ENCODE measurements at places on chromosomes 16 and 17.

- DNase-seq, result peak; percentile 94
These were observed 7.7 kb upstream of the PPL start for GRCh38 chr16:4944333-4945281.

- no peak for DNase-seq
These were observed 22.6 kb downstream of the CNTNAP1 start for GRCh38 chr17:42704837-42705494.

DNA sequence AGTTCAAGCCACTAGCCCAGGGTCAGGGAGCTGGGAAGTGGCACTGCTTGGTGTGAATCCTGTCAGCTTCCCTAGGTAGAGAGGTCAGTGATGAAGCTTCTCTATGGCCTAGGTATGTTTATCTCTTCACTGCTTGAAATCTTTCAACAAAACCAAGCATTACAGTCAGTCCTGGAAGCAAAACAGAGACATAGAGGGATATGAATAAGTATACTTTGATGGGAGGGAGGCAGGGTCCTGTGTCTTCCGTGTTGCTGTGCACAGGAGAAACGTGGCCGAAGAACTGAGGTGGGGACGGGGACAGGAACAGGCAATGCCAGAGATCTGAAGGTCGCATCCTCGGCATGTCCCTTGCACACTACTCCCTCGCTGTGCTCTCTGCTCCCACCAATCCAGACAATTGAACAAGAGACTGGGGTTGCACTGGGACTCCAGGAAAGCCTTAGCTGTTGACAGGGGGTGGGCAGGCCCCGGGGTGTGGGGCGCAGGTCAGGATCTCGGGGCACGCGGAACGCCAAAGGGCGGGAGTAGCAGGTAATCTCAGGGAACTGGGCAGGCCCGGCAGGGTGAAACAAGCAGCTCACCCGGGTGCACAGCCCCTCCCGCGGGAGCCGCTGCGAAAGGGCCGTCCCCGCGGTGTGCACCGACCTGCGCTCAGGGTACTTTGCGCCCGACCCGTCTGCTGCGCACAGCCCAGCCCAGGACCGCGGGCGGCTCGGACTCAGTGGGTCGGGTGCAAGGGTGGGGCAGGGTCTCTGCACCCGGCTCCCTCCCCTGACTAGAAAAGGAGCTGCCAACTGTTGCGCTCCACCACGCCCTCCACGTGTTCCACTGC, at the start of gene MT1H:
Gene MT1H (plus strand): TSS at position 810 of the 835 bp plus-strand sequence. CDS start 71 bp downstream, outside the sequence.
- DNase-seq, result peak; percentile 80

GRCh38 chr16:62829607-62830006, 793.4 kb upstream of the CDH8 start:
- peak; percentile 15 for DNase-seq

DNA sequence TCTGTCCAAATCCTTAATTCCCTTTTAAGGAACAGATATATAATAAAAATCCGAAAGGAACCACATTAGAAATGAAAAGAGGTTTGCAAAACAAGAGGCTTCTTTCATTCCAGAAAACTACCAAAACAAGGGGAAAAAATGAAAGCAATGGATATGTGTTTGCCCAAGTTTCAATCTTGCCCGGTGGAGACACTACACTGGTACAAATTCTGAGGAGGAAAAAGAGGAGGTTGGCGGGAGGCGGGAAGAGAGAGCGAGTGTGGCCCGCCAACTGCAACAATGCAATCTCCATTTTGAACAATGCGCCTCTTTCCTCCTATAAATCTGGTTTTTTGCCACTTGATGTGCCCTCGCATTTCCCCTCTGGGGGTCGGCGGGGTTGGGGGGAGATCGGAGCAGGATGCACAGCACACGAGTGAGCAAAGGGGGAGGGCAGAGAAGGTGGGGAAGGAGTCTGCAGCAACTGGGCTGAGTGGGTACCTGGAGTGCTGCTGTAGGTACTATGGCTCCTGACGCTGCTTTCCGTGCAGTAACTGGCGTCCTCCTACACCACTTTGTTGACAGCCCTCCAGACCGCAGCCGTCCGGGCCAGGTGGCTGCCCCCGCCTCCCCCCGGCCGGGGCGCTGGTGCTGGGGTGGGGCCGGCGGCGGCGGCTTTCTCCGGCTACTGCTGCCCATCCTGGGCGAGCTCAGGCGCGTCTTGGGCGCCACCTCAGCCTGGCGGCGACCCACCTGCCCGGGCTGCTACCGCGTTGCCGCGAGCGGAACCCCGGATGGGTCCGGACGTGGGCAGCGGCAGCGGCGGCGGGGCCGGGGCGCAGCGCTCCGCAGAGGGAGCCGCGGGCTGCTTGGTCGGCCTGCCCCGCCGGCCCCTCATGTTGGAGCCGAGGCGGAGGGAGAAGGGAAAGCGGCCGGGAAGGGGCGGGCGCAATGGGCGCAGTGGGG, 93.8 kb upstream of the PLEKHM1 start:
- DNase-seq, result peak; percentile 81

DNA sequence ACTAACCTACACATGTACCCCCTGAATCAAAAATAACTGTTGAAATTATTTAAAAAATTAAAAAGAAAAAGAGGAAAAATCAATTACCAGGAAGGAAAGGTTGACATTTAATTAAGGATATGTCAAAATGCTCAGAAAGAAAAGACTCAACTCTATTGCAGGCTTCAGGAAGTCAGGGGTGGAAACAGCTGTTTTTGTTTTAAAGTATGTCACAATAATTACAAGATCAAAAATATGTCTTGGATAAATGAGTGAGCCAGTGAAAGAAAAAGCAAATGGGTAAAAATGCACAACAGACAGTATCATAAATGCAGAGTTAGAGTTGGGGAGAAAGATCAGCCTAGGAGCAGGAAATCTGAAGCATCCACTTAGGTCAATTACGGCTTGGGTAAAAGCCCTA, 146.0 kb downstream of the CDH11 start:
- DNase-seq, result no peak

- DNase-seq, result no peak
These were observed 29.1 kb downstream of the DUSP14 start for GRCh38 chr17:37518826-37519225.

- no peak for DNase-seq
These were observed 133.4 kb downstream of the TANC2 start for GRCh38 chr17:63099425-63099824.

- peak; percentile 39 for DNase-seq
These were observed 12.7 kb downstream of the SLC5A11 start for GRCh38 chr16:24858219-24859041.

GRCh38 chr17:78125976-78126894, 2.3 kb downstream of the TMC6 start:
- DNase-seq, result no peak

DNA sequence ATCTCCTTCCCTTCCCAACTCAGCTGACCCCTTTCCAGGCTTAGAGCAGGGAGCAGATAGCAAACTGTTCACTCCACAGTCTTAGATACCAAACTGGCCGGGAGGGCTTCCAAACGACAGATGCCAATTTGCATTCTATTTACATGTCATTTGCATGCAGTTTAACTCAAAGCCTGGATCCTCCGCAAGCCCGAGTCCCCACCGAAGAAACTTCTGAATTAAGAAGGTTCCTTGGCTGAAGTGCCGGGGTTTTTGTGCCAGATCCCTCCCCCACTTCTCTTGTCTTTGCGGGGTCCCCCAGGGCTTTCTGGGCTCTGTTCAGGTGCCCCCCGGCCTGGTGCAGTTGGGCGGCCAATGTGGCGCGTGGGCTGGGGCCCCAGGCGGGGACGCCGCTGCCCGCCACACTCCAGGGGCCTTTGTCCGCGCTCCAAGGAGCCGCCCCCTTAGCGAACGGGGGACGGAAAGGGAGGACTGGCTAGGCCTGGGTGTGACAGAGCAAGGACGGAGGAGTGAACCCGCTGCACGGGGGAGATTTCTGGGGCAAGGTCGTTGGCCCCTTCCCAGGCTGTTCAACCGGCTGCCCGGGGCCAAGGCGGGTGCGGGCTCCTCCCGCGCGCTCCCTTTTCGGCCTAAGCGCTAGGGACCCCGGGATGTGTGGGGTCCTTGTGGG, 1.2 kb downstream of the GPRC5B start:
- DNase-seq, result peak; percentile 48

DNA sequence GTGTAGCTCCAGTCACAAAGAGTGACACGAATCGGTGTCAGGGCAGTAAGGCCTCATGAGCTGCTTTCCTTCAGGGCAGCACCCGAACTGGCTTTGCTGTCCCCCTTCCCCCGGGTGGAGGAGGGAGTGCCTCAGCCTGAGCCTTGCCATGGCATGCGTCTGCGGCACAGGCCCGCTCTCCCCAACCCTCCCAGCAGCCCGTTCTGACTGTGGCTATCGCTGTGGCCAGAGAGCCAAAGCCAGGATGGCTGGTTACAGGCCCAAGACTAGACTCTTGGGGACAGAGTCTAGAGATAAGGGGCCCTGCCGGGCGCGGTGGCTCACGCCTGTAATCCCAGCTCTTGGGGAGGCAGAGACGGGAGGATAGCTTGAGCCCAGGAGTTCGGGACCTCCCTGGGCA, 25.9 kb downstream of the CLUH start:
- no peak for DNase-seq

- peak; percentile 39 for DNase-seq
These were observed 21.2 kb downstream of the SAP30BP start for GRCh38 chr17:75688209-75688825.

DNA sequence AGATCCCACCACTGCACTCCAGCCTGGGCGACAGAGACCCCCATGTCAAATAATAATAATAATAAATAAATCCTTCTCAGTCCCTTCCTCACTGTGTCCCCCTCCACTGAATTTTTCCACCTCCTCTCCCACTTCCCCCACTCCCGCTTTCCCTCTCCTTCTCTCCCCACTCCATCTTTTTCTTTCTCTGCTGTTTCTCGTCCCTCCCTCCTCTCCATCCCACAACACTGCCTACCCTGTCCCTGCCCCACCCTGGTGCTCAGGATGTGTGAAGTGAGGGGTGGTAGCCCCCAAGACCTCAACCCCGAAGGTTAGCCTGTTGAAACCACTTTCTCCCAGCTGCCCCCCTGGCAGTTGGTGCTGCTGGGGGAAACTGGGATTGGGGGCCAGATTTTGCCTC, 34.4 kb upstream of the STH start:
- DNase-seq, result no peak

DNA sequence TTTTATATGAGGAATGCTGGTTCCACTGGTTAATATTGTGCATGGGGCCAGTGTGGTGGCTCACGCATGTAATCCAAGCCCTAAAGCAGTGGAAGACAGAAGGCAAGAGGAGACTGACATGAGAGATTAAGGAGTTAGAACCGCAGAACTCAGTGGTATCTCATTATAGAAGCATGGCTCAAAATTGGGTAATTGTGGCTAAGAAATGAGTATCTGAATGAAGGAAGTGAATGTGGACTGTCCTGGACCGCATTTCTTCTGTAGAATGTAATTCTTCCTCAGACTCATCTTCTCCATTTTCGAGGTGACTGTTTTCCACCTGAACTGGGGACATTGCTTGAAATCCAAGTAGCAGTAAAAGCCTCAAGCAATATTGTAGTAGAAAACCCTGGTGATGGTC, 42.6 kb upstream of the CDR2 start:
- no peak for DNase-seq

DNA sequence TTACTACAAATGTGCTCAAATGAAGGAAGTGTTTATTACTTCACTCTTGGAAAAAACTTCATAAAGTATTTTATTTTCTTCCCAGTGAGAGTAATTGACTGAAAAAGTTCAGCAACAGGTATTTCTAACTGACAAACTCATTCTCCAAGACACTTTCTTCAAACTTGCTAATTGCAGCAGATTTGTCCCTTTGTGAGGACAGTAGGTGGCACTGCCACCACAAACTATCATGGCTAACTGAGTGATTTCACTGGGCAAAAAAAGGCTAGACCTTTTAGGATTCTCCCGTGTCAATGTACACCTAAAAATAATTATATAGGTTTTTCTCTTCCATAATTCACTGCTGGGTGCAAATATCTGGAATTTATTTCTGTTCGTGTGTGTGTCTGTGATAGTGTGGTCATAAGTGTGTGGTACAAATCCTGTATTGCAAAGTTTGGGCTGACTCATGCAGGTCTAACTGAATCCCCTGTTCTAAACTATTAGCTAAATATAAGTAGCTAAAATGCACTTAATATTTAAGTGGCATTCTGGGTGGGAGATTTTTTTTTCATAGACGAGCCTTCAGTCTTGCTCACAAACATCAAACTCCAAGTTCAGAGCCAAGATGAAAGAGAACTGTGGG, 3.9 kb downstream of the HS3ST3A1 start:
- DNase-seq, result peak; percentile 77

- no peak for DNase-seq
These were observed 70.2 kb upstream of the ZNF750 start for GRCh38 chr17:82910041-82910481.

GRCh38 chr16:27127308-27127707, 60.6 kb downstream of the C16orf82 start:
- no peak for DNase-seq

DNA sequence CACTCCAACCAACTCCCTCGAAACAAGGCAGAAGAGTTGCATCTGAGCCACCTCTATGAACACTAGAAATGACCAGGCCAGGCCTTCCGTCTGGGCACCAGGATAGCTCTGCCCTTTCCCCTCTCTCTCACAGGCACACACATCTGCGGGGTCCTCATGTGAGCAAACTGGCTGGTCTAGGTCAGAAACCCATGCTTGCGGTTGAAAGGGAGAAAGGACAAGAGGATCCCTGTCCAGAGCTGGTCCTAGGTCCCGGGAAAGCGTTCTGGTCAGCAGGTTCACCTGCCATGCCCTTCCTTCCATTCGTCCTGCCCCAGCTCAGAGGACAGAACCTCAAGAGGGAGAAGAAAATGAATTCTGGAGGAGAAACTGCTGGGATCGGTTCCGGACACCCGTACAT, 2.7 kb downstream of the MNT start:
- no peak for DNase-seq

DNA sequence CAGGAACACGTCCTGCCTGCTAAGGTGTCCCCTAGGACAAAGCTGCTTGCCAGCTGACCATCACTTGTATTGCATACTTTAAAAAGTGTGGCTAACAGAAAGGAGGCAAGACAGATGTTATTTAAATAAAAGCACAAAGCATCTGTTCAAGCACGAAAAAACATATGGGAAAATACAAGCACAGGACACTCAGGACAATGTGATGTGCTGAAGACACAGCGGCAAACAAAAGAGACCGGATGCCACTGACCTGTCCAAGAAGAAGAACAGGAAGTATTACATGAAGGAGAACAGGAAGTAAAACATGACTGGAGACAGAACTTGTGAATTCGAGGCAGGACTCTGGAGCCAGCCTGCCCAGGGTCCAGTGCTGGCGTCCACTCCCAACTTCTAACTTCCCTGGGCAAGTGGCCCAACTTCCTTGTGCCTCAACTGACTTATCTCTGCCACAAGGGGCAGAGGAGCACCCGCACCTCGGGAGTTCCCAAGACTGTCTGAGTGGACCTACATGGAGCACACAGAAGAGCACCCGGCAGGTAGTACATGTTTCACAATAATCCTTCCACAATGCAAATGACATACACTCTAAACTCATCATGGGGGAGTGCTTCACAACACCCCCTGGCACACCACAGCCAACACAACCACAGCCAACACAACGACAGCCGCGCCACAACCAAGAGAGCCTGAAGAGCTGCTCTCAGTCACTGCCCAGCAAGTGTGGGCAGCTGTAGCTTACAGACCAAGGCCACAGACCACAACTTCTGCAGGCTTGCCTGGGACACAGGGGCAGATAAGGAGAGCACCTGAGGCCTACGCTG, 36.6 kb downstream of the ANKRD11 start:
- DNase-seq, result peak; percentile 51

Measured in stomach (tissue), 19 donors.